Amniotic stem cell (primary cell): ENCODE measurements at places on chromosomes 16 and 17.

GRCh38 chr16:57284209-57284951 is at the start of gene PLLP:
TSS of gene PLLP (minus strand) at chr16:57284672. CDS start at chr16:57284540, 132 bp downstream.
- DNase-seq: no peak

GRCh38 chr17:15247891-15248529 is 17.1 kb downstream of the PMP22 start:
- DNase-seq: no peak

DNA sequence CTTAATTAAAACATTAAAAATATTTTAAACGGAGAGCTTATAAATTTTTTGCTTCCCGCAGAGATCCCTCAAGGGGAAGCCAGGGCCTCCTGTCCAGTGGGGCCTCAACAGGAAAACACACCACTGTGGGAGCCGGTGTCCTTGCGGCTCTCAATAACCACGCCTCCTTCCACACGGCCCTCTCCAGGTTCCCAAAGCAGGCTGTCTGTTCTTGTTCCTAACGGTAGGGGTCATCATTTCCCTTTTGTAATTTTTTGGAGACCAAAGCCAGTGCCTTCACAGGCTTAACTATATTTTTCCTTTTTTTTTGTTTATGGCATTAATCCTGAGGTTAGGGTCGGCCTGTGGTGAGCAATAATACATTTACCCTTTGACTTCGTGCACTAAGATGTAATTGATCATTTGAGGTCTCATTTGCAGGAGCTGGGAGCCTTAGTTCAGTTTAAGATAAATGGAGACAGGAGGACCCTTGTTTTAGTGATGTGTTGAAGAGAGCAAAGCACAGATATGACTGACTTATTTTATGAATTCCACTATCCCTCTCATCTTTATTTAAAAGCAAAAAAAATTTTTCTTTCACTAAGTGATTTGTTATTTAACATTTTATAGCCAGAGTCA is 77.5 kb upstream of the N4BP1 start:
- DNase-seq: peak; percentile 50

- no peak for DNase-seq
Measured at GRCh38 chr16:35734728-35735402, 2275.5 kb downstream of the TP53TG3F start.

GRCh38 chr17:50272711-50273653 is 1.3 kb upstream of the TMEM92 start:
- DNase-seq: no peak

DNA sequence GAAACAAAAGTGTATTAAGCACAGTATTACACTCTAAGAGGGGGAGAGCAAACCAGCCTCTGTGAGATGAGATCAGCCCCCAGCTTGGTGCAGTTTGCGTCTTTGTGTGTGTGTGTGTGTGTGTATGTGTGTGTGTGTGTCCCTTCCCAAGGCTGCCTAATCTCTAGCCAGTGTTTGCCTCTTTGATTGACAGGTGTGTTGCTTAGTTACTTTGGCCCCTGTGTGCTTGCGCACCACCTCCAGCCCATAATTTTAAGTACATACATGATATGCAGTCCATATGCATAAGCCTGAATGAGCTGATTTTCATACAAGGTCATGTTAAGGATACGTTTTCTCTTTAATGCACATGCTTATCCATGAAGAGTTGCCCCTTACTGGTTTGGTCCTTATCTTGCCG is 2.1 kb upstream of the KRTAP3-2 start:
- no peak for DNase-seq

GRCh38 chr16:80517846-80518245 is 22.9 kb upstream of the DYNLRB2 start:
- no peak for DNase-seq

DNA sequence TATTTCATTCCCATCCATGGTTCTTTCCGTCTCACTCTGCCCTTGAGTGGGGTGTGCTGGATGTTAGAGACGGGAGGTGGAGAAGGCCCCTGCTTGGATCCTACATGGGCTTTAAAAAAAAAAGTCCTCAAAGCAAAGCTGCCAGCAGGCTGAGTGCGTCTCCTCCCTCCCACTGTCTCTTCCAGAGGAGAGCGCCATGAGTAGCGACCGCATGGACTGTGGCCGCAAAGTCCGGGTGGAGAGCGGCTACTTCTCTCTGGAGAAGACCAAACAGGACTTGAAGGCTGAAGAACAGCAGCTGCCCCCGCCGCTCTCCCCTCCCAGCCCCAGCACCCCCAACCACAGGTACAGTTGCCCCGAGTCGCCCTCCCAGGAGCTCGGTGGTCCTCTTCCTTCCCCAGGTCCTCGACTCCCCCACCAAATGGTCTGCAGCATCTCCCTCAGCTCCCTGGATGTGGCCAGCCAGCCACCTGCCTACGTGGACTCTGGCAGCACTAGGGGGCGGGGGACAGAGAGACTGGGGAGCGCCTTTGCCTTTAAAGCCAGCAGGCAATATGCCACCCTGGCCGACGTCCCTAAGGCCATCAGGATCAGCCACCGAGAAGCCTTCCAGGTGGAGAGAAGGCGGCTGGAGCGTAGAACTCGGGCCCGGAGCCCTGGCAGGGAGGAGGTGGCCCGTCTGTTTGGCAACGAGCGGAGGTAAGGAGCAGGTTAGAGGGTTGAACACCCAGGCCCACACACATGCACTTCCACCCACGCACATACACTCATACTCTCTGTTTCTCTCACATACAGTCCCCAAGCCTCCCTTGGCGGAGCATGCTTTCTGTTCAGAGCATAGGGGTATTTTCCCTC is 68.2 kb downstream of the PLD6 start:
- DNase-seq: no peak

GRCh38 chr16:78460428-78460827 is 361.0 kb downstream of the WWOX start:
- DNase-seq: no peak

GRCh38 chr16:88956546-88957432 is 20.2 kb downstream of the CBFA2T3 start:
- DNase-seq: no peak

- DNase-seq: no peak
Measured at GRCh38 chr17:64431534-64431933, 17.4 kb upstream of the MILR1 start.

DNA sequence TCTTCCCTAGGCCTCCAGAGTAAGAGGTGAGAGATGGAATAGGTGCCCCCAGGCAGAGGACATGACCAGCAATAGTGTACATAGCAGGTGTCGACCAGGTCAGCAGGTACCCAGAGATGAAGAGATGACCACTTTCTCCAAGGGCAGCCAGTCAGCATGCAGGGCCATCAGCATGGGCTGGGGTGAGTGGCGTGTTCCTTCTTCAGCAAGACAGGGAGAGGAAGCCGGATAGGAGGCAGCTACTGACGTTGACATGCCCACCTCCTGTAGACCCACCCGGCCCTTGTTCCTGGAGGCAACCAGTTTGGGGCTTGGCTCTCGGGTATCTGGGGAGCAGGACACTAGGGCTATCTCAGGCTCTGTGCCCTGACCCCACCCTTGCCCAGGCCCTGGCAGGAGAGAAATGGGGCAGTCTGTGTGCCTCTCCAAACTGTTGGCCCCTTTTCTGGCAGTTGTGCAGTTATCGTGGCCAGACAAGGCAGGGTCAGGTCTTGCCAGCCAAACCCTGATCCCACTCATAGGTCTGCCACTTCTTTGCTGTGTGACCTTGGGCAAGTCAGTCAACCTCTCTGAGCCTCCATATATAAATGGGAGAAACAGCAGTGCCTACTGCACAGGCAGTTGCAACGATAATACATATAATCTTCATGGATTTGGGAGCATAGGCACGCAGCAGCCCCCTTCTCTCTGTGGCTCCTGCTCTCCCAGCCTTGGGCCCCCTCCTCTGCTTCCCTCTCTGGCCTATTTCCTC is 1.4 kb upstream of the NDRG4 start:
- DNase-seq: no peak

DNA sequence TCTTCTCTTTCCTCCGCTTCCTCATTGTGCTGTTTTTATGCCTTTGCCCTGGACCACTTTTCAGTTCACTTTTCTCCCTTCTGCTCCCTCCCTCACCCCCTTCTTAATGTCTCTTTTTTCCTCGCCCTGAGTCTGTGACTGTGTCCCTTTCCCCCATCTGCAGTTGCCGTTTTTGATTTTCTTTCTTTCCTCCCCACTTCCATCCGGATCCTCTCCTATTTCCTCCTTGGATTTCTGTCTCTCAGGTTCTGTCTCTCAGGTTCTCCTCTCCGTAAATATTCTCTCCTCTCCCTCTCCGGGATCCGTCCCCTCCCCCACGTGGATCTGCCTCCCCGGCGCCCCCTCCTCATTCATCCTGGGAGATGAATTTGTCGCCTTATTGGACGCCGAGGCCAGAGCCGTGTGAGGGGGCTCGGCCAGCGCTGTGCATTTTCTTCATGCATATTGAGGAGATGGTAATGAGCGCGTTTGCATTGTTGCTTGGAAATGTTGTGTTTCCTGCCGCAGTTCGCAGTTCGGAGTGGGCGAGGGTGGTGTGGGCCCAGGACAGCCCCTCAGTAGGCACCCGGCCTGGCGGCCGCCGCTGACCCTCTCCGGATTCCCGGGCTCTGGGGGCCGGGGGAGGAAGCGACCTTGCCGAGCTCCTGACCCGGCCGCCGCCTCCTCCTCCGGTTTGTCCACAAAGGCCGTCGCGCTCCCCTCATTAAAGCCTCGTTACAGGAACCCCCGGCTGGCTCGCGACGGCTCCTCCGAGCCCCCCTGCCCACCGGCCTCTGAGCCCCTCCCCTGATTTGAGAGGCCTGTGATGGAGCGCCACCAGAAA is 4.5 kb upstream of the IRX3 start:
- no peak for DNase-seq

DNA sequence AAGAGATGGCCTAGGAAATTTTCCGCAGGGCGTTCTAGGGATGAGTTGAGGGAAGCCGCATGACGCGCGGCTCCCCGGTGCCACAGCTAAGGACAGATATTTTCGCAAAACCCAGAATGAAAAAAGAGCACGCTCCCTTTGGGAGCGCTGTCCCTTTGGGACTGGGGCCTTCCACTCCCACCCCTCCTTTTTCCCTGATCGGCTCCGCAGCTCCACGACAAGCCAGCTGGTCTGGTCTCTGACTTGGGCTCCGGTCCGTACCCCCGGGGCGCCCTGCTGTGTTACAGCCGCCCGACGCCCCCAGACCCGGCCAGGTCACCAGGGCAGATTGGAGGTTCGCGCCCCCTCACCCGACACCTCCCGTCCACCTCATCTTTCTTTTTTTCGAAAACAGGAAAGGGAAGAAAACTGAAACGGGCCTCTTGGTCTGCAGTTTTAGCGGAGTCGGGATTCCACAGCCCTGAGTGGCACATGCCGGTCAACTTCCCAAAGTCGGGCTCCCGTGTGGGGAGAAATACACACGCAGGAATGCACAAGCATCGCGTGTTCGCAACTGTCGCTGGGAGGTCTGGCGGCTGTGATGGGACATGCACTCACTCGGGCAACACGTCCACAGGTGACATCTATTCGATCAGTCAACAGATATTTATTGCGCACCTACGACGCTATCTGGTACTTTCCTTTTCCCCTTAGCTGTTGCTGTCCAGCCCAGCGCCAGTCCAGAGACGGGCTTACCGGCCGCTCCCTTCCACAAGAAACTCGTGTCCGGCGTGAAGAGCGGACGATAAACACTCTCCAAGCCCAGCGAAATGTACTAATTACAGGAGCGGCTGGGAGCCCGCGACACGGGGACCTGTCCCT is 3.9 kb upstream of the SOX9 start:
- DNase-seq: no peak

DNA sequence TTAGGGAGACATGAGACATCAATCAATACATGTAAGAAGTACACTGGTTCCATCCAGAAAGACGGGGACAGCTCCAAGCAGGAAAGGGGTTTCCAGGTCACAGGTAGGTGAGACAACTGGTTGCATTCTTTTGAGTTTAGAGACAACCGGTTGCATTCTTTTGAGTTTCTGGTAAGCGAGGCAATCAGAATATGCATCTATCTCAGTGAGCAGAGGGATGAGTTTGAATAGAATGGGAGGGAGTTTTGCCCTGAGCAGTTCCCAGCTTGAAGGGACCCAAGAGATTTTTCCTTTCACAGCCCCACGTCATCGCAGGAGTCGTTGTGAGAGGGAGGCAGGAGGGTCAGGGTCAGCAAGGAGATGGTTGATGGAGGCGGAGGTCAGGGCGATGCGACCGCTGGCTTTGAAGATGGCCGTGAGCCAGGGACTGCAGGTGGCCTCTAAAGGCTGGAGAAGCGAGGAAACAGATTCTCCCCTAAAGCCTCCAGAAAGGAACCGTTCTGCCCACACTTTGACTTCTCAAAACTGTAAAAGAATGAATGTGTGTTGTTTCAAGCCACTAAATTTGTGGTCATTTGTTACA is 36.5 kb downstream of the IRF8 start:
- no peak for DNase-seq

DNA sequence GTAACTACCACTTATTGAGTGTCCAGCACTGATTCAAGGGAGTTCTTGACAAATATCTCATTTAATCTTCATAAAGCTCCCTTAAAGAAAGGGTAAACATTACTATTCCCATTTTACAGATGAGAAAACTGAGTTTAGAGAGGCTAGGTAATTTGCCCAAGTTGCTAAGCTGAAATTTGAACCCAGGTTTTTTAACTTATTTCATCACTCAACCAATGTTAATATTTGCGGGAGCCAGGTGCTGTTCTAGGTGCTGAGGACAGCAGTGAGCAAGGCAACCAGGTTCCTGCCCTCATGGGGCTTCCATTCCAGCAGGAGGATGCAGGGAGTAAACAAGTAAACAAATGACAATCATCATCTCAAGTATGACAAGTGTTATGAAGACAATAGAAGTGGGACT is 104.0 kb upstream of the LHX1 start:
- DNase-seq: no peak

DNA sequence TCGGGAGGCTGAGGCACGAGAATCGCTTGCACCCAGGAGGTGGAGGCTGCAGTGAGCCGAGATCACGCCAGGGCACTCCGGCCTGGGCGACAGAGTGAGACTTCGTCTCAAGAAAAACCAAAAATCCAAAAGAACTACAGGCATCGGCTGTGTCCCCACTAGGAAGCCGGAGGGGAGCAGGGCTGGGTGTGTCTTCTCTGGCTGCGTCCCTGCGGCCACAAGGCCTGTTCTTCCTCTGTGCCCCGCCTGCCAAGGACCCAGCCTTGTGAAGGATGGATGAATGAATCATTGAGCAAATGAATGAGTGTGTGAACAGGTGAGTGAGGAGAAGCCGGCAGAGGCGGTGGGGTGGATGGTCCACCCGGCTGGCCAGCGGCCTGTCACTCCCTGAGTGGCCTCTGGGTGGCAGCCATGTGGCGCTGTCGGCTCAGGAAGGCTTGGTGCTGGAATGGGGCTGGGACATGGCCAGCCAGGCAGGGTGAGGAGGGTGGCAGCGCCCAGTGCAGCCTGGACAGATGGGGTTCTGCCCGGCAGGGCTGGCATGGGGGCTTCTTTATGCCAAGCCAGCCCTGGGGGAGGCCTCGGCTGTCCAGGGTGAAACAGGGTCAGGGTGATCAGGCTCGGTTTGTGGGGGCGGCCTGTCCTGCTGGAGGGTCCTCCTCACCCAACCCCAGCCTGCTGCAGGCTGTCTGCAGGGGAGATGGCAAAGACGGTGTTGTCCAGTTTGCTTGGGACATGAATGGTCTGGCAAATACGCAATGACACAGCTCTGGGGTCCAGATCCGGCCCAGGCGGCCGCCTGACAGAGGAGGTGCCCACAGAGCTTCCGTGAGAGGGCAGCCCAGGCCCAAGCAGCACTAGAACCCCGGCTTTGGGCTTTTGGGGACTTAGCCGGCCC is 21.7 kb downstream of the SLC25A10 start:
- peak; percentile 12 for DNase-seq
